GM04504 (cell line): ENCODE measurements at places on chromosomes 6 and 20.

DNA sequence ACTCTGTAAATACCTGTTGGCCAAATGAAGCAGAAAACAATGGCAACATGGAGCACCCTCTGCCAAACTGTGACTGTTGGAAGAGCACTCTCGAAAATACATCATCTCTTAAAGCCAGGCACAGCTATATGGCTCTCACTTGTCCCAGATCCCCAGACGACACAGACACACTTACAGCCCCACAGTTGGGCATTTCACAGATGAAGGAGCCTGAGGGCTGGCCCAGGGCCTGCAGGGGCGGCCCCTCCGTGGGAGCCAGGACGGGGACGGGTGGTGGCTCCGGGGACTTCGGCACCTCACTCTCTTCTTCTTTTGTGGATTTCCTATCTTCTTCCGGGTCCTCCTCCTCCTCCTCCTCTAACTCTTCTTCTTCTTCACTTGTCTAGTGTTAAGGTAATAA lies 18.4 kb upstream of the MRPS10 start:
- DNase-seq: no peak

GRCh38 chr6:147738099-147738498 lies 229.6 kb downstream of the SAMD5 start:
- no peak for DNase-seq

- no peak for DNase-seq
Measured at GRCh38 chr6:33630014-33630413, 8.9 kb downstream of the ITPR3 start.

DNA sequence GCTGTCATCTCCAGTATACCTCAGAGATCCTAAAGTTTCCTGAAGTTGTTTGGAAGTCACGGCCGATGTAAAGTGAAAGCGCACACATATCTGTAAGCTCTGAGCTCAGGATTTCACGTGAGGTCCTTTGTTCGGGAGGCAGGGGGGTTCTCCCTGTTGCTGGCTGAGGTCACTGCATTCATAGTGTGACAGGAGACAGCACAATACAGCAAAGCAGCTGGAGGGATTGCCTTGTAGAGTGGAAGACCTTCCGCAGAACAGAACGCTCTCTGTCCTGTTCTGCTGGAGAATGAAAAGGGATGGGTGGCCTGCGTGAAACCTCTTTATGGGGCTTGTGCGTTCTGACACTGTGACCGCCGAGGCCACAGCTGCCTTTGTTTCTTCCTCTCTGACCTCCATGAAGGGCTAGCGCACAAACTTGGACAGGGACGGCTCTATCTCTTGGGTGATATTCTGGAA lies 13.4 kb upstream of the SERPINB1 start:
- no peak for DNase-seq

DNA sequence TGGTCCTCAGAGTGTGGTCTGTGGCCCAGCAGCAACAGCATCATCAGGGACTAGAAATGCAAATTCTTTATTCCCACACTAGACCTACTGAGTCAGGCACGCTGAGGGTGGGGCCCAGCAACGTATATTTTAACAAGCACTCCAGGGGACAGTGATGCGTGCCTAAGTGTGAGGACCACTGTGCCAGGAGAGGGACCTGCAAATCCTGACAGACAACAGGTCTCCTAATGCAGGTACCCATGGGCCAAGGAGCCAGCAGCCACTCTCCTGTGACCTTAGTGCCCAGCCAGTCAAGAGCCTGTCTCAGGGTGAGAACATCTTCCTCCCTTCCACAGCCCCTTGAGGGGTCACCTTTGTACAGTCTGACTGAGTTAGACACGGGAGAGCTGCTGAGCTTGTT lies 8.0 kb upstream of the MYLK2 start:
- DNase-seq: no peak

DNA sequence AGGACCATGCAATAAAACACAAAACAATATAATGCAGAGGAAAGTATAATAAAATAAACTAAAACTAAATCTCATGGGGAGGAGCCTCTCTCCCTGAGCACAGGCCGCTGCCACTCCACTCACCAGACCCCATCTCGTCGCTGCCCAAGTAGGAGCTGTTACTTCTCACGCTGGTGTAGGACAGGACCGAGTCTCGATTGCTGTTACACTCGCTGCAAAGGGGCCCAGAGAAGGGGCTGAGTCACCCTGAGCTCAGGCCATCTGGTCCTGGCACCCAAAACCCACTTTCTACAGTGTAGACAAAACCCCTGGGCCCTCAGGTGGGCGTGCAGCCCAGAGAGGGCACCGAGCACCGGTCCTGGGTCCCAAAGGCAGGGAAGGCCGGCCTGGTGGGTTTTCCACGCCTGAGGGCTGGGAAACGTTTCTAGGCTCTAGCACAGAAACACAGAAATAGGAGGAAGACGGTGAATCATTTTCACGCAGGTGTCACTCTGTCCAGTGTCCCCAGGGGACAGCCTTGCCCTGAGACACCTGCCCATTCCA lies 183.4 kb downstream of the PREX1 start:
- no peak for DNase-seq

- no peak for DNase-seq
Measured at GRCh38 chr20:51489611-51490010, 52.9 kb downstream of the NFATC2 start.

GRCh38 chr20:32470025-32470861 lies 112.1 kb downstream of the ASXL1 start:
- no peak for DNase-seq

DNA sequence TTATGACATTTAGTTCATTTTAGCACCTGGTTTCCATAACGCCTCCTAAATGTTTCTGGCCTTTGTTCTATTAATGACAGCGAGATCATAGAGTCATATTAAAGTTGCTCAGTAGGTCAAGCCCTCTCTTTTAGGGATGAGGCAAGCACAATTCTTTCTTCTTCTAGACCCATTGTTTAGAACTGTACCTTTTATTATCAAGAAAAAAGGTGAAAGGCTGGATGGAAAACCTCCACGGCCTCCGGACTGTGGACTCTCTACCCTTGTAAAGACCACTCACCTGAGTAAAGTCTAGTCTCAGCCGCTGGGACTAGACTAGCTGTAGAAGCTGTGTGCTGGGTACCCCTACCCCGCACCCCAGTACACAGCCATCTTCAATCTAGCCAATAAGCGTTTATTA lies 6.0 kb upstream of the AFDN start:
- DNase-seq: no peak

GRCh38 chr20:19868441-19868840 lies 110.4 kb downstream of the RIN2 start:
- no peak for DNase-seq

DNA sequence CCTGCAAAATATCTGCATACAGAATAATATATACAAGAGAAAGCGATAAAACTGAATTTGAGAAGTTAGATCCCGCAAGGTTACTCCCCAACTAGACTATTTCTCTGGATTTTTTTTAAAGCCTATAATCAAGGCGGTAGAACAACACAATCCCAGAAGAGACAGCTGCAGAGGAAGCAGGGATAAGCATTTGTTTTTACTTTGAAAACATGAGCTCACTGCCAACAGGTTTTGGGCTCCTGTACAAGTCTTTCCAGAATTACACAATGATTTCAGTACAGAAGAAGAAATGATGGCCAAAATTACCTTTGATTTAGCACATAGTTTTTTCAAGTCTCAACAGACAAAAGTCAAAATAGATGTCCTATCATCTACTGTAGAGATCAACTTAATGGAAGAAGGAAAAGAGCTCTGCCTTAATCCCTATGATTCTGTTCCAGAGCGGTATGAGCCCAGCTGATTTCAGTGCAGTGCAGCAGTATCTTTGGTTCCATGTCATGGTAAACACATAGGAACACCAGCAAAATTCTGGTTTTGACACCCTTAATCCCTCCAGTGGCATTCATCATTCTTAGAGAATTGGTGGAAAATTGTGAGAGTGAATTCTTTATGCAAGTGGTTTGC lies 304.3 kb downstream of the HDGFL1 start:
- no peak for DNase-seq

- no peak for DNase-seq
Measured at GRCh38 chr6:15184441-15184861, 61.4 kb upstream of the JARID2 start.

DNA sequence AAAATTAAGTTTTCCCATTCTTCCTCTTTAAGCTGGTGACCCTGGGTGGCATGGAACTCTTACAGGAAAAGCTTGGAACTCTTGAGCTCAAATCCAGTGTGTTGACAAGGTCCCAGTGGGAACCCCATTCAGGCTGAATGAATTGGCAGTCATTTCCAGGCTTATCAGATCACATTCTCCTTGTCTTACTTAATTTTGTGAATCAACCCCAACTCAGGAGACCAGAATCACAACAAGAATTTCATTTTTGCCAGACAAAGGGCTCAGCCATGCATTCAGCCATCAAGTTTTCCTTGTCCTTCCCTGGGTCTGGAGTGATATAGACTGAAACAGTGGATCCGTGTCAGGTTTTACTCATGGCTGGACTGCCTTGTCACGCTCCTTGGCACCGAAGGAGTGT lies 92.1 kb upstream of the EEF1E1 start:
- DNase-seq: no peak

DNA sequence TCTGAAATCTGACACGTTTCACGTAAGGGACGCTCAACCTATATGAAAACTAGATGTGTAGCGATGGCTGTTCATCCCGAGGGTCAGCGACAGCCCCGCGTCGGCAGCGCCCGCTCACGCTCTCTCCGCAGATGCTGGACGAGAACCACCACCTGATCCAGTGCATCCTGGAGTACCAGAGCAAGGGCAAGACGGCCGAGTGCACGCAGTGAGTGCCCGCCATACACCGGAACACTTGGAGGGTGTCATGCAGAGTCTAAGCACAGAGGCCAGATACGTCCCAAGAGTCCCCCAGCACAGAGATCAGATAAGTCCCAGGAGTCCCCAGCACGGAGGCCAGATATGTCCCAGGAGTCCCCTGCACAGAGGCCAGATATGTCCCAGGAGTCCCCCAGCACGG lies 15.0 kb downstream of the SS18L1 start:
- no peak for DNase-seq

GRCh38 chr6:40252531-40253258 lies 318.4 kb upstream of the MOCS1 start:
- no peak for DNase-seq

DNA sequence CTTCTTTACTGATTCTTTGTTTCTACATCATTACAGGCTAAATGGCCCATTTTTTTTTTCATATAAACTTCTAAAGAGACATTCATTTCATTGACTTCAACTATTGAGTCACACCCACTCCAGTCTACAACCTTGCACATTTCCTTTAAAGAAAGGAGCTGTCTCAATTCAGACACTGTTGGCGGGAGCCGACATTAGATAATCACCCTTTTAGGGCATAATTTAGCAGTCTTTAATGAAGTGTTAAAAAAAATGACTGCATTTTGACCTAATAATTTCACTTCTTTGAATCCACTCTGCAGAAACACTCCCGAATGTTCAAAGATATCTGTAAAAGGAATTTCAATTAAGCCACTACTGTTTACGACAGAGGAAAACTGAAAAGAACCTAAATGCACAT lies 1.5 kb downstream of the EPM2A start:
- no peak for DNase-seq

- no peak for DNase-seq
Measured at GRCh38 chr6:80126657-80127345, 20.3 kb downstream of the BCKDHB start.

- DNase-seq: no peak
Measured at GRCh38 chr6:67411036-67411435, 1224.0 kb upstream of the ADGRB3 start.

DNA sequence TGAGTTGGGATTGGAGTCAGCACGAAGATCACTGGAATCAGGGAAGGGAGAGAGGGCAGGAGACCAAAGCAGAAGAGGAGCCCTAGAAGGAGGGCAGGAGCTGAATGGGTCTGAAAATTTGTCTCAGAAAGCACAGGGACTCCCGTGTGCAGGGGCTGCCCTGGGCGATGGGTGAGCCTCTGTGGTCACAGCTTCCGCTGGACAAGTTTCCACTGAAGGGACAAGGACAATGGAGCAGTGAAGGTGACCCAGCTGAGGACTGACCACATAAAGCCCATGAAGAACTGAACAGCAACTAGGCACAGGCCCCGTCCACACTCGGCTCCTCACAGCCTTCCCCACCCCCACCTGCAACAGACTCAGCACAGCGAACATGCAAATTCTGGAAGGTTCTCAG lies 3.5 kb downstream of the HLA-C start:
- no peak for DNase-seq

GRCh38 chr20:46128310-46129151 lies 10.4 kb downstream of the CD40 start:
- no peak for DNase-seq

DNA sequence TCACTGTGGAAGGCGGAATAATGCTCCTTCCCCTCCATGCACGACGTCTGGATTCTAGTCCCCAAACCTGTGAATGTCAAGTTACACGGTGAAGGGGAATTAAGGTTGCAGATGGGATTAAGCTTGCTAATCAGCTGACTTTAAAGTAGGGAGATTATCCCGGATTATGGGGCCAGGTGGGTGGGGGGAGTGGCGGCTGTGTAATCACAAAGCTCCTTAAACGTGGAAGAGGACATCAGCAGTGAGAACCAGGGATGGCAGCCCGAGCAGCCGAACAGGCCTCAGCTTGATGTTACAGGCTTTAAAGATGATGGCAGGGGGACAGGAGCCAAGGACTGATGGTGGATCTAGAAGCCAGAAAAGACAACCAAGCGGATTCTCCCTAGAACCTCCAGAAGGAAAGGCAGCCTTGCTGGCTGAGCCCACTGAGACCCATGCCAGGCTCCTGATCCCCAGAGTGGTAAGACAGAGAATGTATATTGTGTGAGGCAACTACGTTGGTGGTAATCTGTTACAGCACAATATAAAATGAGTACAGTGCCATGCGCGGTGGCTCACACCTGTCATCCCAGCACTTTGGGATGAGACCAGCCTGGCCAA lies 117.5 kb downstream of the SCML4 start:
- no peak for DNase-seq

GRCh38 chr6:12653486-12653885 lies 63.1 kb upstream of the PHACTR1 start:
- DNase-seq: no peak

- DNase-seq: no peak
Measured at GRCh38 chr6:152233547-152234320, 403.4 kb downstream of the SYNE1 start.

GRCh38 chr6:34633785-34634184 lies 62.8 kb downstream of the ILRUN start:
- no peak for DNase-seq
